ENCODE measurements at places on chromosomes 12 and 14. TPM values are rescaled to one million over a fixed set of nuclear protein-coding genes. Genes with fewer than 3 reads are reported as not detected.

GRCh38 chr14:95998656-95999055 is 40.5 kb upstream of the C14orf132 start:
- no peak for DNase-seq

GRCh38 chr12:123854918-123855317 is 92.8 kb downstream of the DNAH10 start:
- no peak for DNase-seq

DNA sequence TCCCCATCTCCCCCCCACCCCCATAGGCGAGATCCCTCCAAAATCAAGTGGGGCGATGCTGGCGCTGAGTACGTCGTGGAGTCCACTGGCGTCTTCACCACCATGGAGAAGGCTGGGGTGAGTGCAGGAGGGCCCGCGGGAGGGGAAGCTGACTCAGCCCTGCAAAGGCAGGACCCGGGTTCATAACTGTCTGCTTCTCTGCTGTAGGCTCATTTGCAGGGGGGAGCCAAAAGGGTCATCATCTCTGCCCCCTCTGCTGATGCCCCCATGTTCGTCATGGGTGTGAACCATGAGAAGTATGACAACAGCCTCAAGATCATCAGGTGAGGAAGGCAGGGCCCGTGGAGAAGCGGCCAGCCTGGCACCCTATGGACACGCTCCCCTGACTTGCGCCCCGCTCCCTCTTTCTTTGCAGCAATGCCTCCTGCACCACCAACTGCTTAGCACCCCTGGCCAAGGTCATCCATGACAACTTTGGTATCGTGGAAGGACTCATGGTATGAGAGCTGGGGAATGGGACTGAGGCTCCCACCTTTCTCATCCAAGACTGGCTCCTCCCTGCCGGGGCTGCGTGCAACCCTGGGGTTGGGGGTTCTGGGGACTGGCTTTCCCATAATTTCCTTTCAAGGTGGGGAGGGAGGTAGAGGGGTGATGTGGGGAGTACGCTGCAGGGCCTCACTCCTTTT is 2.7 kb downstream of the GAPDH start:
- DNase-seq, result no peak

DNA sequence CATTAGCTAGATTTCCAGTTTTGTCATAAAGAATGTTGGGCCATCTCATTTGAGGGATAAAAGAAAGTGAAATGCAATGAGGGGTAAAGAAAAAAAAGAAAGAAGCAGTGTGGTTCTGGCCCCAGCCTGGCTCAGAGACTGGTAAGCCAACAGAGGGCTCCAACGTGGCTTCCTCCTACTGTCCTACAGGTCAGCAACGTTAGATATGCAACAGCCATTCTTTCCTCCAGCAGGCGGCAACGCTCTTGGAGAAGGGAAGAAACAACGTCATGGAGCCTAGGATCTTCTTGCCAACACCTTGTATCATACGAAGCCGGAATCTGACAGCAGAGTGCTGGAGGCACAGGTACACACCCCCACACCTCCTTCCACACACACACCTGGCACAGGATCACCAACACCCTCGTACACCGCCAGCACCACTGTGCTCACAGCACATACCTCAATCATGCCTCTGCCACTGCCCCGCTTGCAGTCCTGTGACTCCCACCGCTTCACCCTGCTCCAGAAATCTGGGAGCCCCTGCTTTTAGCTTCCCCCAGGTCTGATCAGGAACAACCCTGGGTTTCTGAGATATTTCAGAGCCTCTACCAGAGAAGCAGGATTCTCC is 102.8 kb downstream of the RPAP3 start:
- DNase-seq, result no peak

DNA sequence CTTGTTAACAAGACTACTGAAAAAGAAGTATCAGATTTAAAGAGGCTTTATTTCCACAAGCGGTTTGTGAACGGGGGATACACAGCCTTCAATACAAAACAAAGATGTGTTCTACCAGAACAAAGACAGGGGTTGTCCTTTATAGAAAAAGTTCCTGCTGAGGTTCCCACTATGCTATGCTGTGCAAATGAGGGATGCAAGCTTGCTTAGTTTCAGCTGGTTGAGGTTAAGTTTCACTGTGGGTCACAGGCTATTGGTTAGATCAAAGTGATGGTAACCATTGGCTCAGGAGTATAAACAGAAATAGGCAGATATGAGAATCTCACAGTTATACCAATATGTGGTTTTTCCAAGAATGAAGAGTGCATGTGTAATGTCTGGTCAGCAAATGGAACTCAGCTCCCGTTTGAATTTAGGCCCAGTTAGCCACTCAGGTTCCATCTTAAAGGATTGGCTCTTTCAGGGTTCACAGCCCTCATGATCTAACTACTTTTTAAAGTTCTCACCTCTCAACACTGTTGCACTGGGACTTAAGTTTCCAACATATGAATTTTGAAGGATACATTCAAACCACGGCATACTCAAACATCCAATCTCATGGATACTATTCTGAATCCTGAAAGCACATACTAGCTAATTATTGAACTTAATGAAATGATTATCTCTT is 215.4 kb upstream of the DCN start:
- no peak for DNase-seq

- DNase-seq, result no peak
Observed at GRCh38 chr14:24064856-24065255, 6.5 kb upstream of the CPNE6 start.

- DNase-seq, result no peak
Observed at GRCh38 chr14:59679872-59680271, 103.3 kb upstream of the CCDC175 start.

GRCh38 chr12:6612247-6612646 is 5.1 kb upstream of the CHD4 start:
- no peak for DNase-seq

DNA sequence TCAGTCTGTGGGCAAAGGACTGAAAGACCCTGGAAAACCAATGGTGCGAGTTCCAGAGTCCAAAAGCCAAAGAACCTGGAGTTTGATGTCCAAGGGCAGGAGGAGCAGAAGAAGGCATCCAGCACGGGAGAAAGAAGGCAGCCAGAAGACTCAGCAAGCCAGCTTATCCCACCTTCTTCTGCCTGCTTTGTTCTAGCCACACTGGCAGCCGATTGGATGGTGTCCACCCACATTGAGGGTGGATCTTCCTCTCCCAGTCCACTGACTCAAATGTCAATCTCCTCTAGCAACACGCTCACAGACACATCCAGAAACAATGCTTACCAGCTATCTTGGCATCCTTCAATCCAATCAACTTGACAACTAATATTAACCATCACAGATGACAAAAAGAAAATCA is 57.2 kb upstream of the CAPRIN2 start:
- no peak for DNase-seq

DNA sequence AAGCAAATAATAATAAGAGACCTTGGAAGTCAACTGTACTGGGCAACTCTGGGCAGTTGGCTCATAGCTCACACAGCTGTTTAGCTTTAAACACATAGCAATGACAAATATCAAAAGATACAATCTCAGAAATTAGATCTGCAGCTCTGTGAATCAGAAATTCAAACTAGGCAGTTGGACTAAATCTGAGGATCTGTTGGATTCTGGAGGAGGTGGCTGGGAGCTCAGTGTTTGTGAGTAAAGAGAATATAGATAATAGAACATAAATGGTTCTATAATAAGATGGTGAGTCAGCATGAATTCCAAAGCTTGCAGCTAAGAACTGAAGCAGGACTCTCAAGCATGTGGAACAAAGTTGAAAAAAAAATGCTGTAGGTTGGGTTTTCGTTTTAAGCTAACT is 1949.4 kb upstream of the SEL1L start:
- DNase-seq, result no peak

OTX2 gene
- total RNA-seq, result not detected

TAS2R42 gene
- total RNA-seq, result not detected

GRCh38 chr12:99056186-99056585 is 411.1 kb downstream of the APAF1 start:
- no peak for DNase-seq

KLRG1 gene
- 2.5 TPM for total RNA-seq

- DNase-seq, result no peak
Observed at GRCh38 chr12:120376416-120376815, 7.5 kb upstream of the MSI1 start.

Measured in activated T-cell treated with anti-CD3 and anti-CD28 coated beads, Interleukin-2, amount 50 U/mL, for 72 hours (primary cell).